Stimulated activated CD4-positive, alpha-beta T cell treated with anti-CD3 and anti-CD28 coated beads, Interleukin-15, amount 100 ng/mL, for 48 hours (primary cell): ENCODE measurements at places on chromosomes 2 and 18.

GRCh38 chr2:237125967-237126366 is 40.3 kb downstream of the COPS8 start:
- no peak for DNase-seq

GRCh38 chr2:4258563-4258962 is 555.2 kb downstream of the DCDC2C start:
- DNase-seq: no peak

GRCh38 chr2:222792001-222792611 is 68.7 kb upstream of the ACSL3 start:
- no peak for DNase-seq

- DNase-seq: no peak
Measured at GRCh38 chr18:582465-582864, 2.3 kb downstream of the CETN1 start.

DNA sequence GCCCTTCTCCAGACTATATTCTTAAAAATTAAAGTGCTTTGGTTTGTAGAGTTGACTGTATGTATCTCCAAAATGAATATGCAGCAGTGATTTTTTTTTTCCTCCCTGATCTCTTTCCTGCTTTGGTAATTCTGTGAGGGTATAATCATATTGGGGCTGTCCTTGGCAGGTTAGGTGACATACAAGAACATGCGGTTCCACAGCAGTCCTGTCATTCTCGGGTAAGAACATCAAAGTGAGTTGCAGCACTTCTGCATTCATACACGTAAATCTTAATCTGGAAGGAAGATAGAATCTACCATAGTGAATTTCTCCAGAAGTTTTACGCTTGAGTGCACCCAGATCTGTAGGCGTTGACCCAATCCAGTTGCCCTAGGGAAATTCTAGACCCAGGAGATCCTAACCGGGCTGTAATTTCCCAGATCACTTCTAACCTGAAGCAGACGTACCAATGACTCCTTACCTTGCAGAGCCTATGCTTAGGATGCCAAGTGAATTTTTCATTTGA is 109.4 kb downstream of the PRPF40A start:
- DNase-seq: no peak

DNA sequence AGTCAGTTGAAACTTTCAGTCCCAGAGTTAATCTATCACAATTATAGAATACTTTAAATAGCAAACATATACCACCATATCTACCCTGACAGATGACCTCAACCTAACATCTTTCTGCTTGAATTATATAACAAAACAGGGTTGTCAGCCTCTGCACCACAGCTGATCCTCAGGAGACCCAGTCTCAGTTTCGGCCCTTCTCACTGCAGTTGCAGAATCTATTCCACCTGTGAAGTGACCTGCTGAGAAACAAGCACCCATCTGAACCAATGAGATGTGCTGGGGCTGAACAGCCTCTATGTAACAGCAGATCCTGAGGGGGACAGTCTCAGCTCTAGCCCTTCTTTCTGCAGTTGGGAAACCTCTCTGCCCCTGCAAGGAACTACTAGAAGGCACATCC is 567.6 kb downstream of the KCNJ3 start:
- DNase-seq: no peak
